GM06990 (cell line): ENCODE measurements at places on chromosomes 4 and X.

GRCh38 chr4:155978810-155979209, 25.1 kb upstream of the CTSO start:
- DNase-seq = no peak

- DNase-seq = peak; percentile 58
These were observed 123.6 kb upstream of the RBPJ start for GRCh38 chr4:26197018-26197779.

- DNase-seq = no peak
These were observed 1.6 kb upstream of the ARMCX6 start for GRCh38 chrX:101619364-101619763.

DNA sequence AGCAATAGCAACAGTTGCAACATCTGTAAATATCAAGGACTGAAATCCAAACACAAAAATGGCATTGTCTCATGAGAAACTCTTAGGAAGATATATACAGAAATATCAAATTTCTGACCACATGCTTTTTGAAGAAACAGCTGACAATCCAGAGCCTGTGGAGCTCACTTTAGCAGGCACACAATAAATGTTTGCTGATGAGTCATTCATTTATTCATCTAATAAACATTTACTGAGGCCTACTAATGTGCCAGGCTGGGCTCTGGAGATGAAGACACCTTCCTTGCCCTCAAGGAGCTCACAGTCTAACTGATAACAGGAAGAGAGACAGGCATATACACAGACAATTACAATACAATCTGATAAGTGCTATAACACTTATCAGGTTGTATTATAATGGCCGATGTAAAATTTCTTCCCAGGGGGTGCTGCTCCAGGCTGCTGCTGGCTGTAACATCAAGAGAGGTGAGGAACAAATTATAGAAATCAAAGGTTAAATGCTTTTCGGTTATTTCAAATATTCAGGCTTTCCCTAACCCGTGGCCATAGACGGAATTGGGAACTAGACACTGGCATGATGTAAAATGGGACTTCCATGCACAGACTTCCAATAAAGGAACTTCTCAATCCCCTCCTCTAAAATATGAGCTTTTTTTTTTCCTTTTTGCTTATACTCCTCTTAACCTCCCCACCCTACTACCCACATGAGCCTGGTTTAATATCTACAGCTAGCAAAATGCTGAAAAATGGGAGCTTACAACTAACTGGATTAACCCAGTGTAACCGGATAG, 16.8 kb upstream of the ZCCHC13 start:
- DNase-seq = no peak

DNA sequence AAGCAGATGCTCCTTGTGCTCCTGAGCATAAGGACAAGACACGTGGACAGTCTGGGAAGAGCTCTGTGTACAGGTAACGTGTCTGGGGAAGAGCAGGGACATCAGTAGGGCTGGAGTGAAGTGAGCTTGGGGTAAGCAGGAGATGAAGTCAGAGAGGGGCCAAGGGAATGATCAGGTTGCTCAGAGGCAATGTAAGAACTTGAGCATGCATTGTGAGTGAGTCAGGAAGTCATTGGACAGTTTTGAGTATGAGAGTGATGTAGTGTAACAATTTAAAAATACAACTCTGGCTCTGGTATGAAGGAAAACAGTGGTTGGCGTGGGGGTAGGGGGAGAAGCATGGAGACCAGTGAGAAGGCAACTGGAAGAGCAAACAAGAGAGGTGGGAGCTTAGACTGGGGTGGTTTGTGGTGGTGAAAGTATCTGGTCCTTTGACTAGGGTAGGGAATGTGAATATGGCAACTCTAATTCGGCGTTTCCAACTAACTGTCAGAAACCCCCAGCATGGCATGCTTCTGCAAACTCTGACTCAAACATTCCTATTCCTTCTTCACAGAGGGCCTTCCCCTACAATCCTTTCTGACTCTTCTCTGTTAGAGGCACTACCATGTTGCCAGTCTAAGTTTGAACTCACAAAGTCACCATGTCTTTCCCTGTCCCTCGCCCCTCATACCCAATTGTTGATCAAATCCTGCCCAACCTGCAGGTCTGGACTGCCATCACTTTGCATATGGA, 57.2 kb downstream of the STBD1 start:
- DNase-seq = no peak

DNA sequence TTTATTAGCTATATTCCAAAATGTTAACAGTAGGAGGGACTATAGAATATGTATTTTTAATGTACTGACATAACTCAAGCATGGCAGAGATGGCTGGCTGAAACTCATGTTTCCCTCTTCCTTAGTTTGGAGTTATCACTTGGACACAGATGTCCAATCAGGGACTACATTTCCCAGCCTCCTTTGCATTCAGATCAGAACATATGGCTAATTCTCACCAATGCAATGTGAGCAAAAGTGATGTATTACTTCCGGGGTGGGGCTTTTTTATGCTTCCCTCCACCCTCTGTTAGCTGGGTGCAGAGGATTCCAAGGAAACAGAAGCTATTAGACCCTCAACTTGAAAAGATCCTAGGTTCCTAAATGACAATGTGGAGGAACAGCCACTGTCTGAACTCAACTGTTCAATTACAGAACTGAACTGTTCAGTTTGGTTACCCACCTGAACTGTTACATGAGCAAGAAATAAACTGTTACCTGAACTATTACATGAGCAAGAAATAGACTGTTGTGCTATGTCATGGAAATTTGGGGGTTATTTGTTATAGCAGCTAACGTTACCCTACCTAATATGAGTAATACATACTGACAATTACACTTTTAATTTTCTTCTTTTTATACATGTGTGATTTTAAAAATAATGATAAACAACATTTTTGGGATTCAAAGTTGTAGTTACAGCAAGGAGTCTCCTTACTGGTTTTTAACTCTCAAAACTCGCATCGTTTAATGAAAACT, 29.6 kb upstream of the ERVMER34-1 start:
- DNase-seq = no peak

DNA sequence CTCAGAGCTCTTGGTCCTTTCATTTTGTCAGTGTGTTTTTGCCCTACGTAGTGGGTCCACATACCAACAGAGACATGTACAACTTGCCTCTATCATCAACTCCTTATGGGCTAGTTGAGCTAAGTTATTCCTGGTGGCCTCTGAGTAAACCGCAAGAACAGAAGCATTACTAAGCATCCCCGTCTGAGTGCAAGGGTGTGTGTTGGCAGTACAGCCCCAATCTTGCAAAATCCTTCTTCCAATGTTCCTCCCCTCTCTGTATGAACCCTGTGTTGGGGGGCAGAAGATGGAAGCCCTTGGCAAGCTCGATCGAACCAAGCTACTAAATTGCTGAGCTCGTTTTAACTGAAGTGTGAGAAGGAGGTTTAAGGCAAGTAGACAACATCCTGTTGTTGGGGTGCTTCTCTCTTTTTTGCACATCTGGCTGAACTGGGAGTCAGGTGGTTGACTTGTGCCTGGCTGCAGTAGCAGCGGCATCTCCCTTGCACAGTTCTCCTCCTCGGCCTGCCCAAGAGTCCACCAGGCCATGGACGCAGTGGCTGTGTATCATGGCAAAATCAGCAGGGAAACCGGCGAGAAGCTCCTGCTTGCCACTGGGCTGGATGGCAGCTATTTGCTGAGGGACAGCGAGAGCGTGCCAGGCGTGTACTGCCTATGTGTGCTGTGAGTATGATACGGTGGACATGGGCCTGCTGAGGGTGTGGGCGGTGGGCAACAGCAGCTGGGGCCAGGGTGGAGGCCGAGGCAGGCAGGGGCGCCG, at the start of gene SH2D1A:
Gene SH2D1A, plus strand, starts transcription at position 447 of the 760 bp plus-strand sequence. Its CDS starts 80 bp downstream, at position 527.
- no peak for DNase-seq

GRCh38 chrX:136147315-136147901, at the start of gene FHL1:
Gene FHL1 (plus strand): TSS chrX:136147533.
- no peak for DNase-seq

DNA sequence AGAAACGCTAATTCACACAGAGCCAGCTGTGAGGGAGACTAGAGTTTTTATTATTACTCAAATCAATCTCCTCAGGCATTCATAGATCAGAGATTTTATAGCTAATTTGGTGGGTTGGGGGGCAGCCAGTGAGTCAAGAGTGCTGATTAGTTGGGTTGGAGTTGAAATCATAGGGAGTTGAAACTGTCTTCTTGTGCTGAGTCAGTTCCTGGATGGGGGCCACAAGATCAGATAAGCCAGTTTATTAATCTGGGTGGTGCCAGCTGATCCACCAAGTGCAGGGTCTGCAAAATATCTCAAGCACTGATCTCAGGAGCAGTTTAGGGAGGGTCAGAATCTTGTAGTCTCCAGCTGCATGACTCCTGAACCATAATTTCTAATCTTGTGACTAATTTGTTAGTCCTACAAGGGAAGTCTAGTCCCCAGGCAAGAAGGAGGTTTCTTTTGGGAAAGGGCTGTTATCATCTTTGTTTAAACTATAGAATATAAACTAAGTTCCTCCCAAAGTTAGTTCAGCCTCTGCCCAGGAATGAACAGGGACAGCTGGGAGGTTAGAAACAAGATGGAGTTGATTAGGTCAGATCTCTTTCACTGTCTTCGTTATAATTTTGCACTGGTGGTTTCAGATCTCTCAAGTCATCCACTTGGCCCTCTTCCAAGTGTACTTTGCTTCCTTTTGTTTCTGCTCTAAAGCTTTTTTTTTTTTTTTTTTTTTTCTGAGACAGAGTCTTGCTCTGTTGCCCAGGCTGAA, 5.4 kb upstream of the NAA11 start:
- no peak for DNase-seq
